ENCODE measurements at places on chromosomes 5 and 9.

DNA sequence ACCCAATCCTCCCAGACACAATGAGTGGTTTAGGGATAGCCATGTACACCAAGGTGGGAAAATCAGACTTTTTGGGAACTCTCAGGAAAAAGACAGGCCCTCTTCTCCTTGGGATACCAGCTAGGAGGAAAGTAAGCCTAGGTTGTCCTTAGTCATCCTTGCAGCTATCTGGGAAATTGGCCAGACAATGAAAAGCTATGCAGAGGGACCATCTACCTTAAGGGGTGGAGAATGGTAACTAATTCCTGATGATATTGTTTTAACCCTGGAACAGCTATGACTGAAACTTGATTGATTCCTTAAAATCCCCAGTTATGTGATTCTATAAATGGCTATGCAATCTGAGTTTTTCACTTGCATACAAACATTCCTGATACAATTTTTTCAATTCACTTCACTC, 88.9 kb upstream of the BNC2 start:
- DNase-seq, result no peak

- no peak for DNase-seq
Observed at GRCh38 chr9:111937781-111938426, 41.3 kb downstream of the UGCG start.

GRCh38 chr5:154202379-154203260, 12.1 kb downstream of the GALNT10 start:
- DNase-seq, result no peak

DNA sequence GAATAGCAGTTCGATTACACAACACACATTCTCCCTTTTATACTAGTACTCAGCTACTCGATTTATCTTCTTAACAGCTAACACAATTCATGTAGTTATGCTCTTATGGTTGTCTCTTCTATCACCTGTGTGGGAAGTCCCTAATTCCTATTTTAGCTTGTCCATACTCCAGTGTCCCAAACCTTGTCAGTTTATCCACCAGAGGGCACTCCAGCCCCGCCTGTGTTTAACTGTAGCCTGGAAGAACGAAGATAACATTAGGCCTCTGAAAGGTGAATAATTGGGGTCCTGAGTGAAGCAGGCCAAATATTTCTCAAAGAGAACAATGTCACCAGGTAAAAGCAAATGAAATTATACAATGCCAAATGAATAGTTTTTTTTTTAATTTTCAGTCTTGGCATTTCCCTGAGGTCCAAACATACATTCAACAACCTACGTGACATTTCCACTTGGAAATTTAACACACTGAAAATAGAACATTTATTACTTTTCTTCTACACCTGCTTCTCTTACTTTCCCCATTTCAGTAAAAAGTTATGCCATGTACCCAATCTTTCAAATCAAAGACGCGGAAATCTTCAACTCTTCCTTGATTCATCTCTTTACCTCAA, 560.7 kb downstream of the HTR1A start:
- DNase-seq, result peak; percentile 66

DNA sequence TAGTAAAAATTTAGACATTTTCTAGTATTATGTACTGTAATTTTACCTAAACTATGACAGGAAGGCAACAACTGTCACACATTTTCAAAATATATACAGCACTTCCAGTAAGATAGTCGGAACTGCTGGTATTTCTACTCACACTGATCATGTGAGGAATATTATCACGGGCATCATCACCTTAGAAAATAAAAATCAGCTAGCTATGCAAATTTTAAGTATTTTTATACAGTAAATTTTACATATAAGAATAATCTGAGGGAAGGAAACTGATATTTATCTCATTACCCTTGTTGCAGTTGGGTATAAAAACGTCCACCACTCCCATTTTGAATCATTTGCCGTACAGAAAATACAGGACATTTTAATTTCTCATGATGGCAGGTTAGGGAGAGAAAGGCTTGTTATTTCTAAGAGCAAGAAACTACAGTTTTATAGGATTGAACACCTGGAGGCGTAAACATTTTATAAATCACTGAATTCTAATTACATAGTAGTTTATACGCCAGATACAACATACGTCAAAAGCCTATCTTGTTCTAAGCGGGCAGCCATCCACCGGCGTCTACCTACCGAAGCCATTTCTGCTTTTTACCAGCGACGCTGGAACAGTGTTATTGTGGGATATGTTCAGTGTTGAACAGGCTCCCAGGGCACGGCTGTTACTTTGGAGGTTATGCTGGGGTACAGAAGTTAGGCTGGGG, 729 bp upstream of the TNPO1 start:
- DNase-seq, result no peak

DNA sequence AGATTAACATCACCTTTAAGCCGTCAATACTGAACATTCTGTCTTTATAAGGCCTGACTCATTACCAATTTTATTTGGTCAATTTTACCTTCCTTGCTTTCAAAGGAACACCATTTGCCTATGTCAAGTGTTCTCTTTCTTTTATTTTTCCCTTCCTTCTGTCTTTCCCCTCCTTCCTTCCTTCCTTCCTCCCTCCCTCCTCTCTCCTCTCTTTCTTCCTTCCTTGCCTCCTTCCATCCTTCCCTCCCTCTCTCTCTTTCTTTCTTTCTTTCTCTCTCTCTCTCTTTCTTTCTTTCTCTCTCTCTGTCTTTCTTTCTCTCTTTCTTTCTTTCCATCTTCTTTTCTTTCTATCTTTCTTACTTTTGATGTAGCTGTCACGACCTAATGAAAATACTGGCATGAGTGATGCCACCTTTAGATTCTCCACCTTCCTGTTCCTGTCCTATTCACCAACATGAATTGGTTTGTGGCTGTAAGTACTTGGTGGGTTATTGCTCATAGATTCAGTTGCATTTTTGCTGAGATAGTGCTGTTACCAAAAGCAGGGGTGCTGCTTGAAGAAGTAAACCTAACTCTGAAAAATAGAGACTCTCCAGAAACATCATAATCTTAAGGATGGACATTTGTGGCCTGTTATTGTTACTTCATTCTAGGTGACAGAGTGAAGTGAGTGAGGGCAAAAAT, 33.8 kb downstream of the DOCK8 start:
- DNase-seq, result no peak

GRCh38 chr5:10632110-10632761, 68.4 kb downstream of the ANKRD33B start:
- no peak for DNase-seq

DNA sequence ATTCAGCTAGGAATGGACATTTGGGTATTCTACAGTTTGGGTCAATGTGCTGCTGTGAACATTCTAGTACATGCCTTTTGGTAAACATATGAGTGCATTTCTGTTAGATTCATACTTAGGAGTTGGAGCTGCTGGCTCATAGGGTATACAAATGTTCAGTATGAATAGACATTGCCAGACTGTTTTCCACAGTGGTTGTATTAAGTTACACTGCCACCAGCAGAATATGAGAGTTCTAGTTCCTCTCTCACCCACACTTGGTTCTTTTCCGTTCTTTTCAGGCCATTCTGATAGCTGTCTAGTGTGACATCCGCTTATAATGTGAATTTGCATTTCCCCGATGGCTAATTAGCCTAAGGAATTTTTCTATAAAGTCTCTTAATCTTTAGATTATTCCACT, 25.0 kb downstream of the STOM start:
- DNase-seq, result no peak

DNA sequence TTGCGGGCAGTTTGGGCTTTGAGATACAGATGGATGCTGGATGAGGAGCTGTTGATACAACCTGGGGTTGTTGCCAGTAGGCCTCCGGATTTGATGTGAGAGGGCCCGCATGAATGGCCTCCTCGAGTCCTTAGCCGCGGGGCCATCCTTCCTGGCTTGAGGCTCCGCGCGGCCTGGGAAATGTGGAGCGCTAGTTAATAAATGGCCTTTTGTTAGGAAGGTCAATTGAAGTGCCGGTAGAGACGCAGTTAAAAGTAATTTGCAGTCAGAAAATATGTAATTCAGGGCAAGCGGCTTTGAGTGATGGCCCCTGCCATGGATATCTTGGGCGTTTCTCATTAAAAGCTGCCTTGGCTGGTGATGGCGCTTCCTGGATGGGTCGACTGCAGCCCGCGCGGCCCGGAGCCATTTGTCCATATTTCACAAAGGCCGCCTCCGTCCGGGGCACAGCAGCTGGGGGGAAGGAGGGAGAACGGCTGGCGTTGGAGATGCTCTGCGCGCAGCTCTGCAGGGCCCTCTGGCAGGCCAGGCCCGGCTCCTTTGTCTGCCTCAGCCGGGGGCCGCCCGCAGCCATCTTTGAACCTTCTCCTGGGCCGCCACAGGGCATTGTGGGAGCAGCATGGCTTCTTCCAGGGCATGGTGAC, 11.2 kb downstream of the MVB12B start:
- DNase-seq, result peak; percentile 59

GRCh38 chr9:134475011-134475790, 148.9 kb downstream of the RXRA start:
- no peak for DNase-seq

- DNase-seq, result no peak
Observed at GRCh38 chr5:79754865-79755555, 65.4 kb downstream of the CMYA5 start.

DNA sequence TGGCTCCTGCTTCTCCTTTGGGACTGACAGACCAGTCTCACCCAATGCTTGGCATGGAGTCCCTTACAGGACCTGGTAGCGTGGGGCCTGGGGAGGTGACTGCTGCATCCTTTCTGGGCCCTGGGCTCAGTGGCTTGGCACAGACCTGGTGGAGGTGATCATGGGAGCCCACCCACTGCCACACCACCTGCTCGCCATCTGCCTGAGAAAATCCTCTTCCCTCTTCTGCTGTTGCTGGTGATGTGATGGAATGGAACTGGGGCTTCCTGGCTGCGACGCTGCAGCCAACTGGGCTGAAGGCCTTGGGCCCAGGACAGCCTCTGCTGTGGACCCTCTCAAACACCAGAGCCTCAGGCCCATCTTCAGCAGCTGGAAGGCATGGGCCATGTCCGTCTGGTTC, 122.5 kb upstream of the PANK3 start:
- DNase-seq, result no peak

GRCh38 chr5:9046756-9047481, 499.0 kb downstream of the SEMA5A start:
- no peak for DNase-seq

GRCh38 chr5:35047785-35048404, at the start of gene AGXT2:
Gene AGXT2 (minus strand): TSS chr5:35047949. CDS start chr5:35047892, 57 bp downstream.
- DNase-seq, result no peak

DNA sequence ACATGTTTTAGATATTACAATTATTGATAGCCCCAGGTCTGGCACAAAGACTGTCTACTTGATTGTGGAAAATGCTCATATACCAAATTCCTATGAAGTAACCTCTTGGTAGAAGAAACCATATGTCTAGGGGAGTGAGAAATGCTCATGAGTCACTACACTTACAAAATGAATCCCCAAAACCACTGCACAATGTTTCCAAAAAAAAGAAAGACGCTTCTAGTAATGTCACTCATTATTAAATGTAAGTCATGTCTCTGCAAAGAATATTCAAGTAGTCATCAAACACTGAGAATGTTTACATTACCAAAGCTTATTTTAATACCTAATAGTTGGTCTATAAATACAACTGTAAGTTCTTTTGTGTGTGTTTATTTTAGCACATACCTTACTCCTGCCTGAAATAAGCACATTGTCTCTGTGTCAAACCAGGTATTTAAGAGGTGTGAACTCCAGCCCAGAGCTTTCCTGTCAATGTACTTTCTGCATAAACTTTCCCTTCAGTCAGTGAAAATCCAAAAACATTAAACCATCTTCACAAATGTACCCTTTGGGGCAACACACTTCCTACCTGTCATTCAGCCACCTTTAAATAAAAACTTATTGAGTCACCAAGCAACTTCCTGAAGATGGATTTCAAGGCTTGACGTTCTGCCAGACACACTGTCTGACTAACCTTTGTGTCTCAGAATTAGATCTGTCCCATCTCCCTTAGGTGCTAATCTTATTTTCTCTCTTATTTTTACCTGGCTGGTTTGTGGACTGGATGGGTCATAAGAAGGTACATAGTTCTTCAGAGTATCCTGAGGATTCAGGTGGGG, 194.0 kb downstream of the NFIB start:
- DNase-seq, result no peak

Data from ELF-1 (cell line).